ENCODE measurements at places on chromosomes 5 and 9. TPM values are rescaled to one million over a fixed set of nuclear protein-coding genes. Genes with fewer than 3 reads are reported as not detected.

DNA sequence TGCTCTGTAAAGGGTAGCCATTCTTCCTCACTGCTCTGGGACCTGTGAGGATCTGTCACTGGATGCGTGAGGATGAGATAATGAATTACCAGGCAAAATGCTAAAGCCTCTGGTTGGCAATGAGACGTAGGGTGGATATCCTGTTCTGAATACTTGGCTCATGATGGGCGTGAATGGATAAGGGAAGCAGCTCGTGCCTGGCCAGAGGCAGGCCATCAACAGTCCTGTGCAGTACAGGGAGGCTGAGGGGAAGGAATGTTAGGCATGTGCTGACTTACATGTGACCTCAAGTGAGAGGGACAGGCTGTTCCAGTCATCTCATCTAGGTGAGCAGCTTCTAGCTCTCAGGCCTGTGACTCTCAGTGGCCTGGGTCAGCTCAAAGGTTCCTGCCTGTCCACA lies 172.8 kb downstream of the CARTPT start:
- no peak for DNase-seq
- H3K4me1 ChIP-seq: peaks cover 3% of the 10 kb centered on the region
- H3K4me3 ChIP-seq: no peak overlapping the region
- peaks cover 12% of the 10 kb centered on the region for H3K27me3 ChIP-seq
- no peak overlapping the region for H3K27ac ChIP-seq

CD74 gene
- 1,513 TPM for total RNA-seq

DNA sequence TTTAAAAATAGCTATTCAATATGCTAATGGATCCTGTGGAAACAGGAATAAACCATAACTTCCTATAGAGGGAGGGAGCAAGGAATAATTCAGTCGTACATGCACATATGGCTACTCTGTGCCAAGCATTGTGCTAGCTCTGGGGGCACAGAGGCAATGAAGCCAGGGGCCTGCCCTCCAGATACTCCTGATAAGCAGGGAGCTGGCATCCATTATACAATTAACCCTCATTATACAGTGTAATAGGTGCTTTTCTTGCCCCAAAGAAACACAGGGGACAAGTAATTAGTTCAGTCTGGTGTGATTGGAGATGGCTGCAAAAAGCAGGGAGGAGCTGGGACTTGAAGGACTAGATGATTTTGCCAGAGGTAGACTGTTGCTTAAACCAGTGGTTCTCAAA lies 200.4 kb downstream of the SREK1 start:
- H3K27me3 ChIP-seq: peaks cover 24% of the 10 kb centered on the region
- no peaks in the 10 kb centered on the region for H3K4me1 ChIP-seq
- H3K36me3 ChIP-seq: no peaks in the 10 kb centered on the region
- H3K4me3 ChIP-seq: no peak overlapping the region
- no peak overlapping the region for H3K27ac ChIP-seq

GRCh38 chr9:133950629-133951111 lies 41.5 kb downstream of the VAV2 start:
- peaks cover 6% of the 10 kb centered on the region for H3K4me1 ChIP-seq
- H3K4me3 ChIP-seq: no peak overlapping the region
- H3K36me3 ChIP-seq: no peaks in the 10 kb centered on the region
- DNase-seq: no peak
- no peak overlapping the region for H3K27ac ChIP-seq
- H3K27me3 ChIP-seq: no peaks in the 10 kb centered on the region

CCDC180 gene
- total RNA-seq: 5.3 TPM

GRCh38 chr5:97544240-97544639 lies 361.2 kb upstream of the RIOK2 start:
- H3K27ac ChIP-seq: no peak overlapping the region
- peaks cover 15% of the 10 kb centered on the region for H3K4me1 ChIP-seq
- no peaks in the 10 kb centered on the region for H3K36me3 ChIP-seq
- DNase-seq: no peak

Measured in activated CD8-positive, alpha-beta memory T cell treated with anti-CD3 and anti-CD28 coated beads, Interleukin-2, amount 10 ng/mL, durations not matched to agents 7 days and 5 days (primary cell).